Natural killer cell treated with Interleukin-12 subunit alpha and Interleukin-12 subunit beta and Interleukin-15 and Interleukin-18, amount 100 ng/mL, for 72 hours (primary cell): ENCODE measurements at places on chromosomes 11 and 22. TPM values are rescaled to one million over a fixed set of nuclear protein-coding genes. Genes with fewer than 3 reads are reported as not detected.

- peaks cover 18% of the 10 kb centered on the region for H3K27me3 ChIP-seq
- no peaks in the 10 kb centered on the region for H3K4me1 ChIP-seq
- DNase-seq: no peak
- H3K4me3 ChIP-seq: no peak overlapping the region
Measured at GRCh38 chr22:17314487-17314886, 54.8 kb upstream of the CECR2 start.

DNA sequence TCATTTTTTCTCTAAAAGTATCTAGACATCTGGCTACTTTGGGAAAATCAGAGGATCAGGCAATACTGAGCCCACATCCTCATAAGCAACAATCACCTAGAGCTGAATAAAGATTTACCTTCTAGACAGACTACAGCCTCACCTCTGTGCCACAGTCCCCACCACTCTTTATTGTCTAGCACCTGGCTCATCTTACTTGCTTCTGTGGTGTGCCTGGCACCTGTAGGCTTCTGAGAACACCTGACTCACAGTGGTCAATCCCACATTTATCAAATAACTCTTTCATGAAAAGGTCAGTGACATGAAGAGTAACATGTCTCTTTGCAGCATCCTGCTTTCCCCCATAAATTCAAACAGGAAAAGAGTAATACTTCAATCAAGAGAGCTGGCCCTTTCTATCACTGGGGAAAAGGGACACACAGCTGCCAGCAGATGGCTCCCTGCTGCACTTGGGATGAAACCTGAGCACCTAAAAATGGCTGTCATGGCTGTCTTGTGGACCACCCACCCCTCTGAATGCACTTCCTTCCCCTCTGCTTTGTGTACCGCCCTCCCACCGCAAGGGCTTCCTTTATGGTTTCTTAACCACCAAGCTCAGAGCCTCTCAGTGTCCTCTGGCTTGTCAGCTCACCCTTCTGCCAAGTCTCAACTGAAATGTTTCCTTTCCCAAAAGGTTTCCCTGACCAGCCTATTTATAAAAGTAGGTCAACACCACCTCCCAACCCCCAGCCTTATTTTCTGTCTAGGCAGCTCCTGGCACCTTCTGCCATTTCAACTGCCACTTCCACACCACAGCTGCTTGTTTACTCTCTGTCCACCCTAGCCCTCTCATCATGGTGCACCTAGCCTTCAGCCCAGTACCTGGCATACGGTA is 9.3 kb downstream of the TFIP11 start:
- H3K27ac ChIP-seq: peak overlapping the region; percentile 81
- peak overlapping the region; percentile 59 for H3K4me3 ChIP-seq
- no peaks in the 10 kb centered on the region for H3K27me3 ChIP-seq
- peaks cover 25% of the 10 kb centered on the region for H3K4me1 ChIP-seq
- H3K36me3 ChIP-seq: peaks cover 50% of the 10 kb centered on the region

Gene POLD4
- 46.4 TPM for total RNA-seq

Gene PDGFB
- not detected for total RNA-seq

GRCh38 chr11:2569321-2569721 is 124.5 kb downstream of the KCNQ1 start:
- no peaks in the 10 kb centered on the region for H3K27me3 ChIP-seq
- H3K4me3 ChIP-seq: no peak overlapping the region
- H3K27ac ChIP-seq: no peak overlapping the region
- peak; percentile 72 for DNase-seq

Gene CASP5
- not detected for total RNA-seq

Gene GPR83
- not detected for total RNA-seq

GRCh38 chr11:111169367-111169766 is 76.2 kb upstream of the POU2AF2 start:
- no peaks in the 10 kb centered on the region for H3K4me1 ChIP-seq
- H3K4me3 ChIP-seq: no peak overlapping the region
- no peak for DNase-seq
- H3K27me3 ChIP-seq: no peaks in the 10 kb centered on the region
- H3K36me3 ChIP-seq: no peaks in the 10 kb centered on the region

DNA sequence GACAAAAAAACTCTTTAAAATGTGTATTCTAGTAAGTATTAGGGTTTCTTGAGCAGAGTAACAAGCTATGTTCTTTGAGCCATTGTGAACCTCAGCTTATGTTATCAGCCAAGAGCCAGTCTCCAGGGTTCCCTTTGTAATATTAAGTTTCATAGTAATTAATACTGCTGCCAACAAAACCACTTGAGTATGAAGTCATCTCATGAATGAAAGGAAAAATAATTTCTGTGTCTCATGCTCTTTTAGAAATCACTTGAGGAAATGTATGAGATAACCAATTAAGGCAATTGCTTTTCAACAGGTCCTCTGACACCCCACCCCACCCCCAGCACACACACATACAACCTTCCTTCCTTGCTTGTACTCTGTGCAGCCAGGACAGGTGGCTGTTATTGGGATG is 59.9 kb downstream of the BBOX1 start:
- no peaks in the 10 kb centered on the region for H3K27me3 ChIP-seq
- DNase-seq: no peak
- H3K36me3 ChIP-seq: peaks cover 5% of the 10 kb centered on the region
- no peak overlapping the region for H3K4me3 ChIP-seq
- H3K27ac ChIP-seq: no peak overlapping the region

DNA sequence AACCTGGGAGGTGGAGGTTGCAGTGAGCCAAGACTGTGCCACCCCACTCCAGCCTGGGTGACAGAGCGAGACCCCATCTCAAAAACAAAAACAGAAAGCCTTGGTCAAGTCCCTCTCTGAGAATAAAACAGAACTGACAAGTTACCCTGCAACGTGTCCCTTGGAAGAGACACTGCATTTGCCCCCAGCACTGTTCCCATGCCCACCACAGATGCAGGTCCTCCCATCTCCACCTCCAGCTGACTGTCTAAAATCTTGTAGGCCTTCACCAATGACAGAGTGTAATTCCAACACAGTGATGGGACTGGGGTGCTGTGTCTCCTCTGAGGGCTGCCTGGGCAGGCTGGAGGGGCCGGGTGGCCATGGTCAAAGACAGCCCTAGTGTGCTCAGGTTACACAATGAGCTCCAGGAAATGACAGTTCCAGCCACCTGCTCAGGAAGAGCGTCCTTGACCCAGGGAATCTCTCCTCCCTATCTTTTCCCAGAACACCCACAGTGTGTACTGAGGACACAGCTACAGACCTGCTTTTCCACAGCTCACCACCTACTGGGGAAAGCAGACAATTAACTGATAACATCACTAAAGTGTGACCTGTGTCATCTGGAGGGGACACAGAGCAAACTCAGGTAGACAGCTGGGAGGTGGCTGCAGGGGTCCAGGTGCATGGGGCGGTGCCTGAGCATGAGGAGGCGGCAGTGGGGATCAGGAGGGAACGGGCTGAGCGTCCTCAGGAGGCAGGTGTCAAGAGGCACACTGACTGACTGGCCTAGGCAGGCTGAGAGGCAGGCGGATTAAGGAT is 56.4 kb downstream of the ARFGAP3 start:
- no peak for DNase-seq
- peaks cover 9% of the 10 kb centered on the region for H3K36me3 ChIP-seq
- H3K27me3 ChIP-seq: no peaks in the 10 kb centered on the region
- H3K4me1 ChIP-seq: peaks cover 30% of the 10 kb centered on the region
- no peak overlapping the region for H3K27ac ChIP-seq

DNA sequence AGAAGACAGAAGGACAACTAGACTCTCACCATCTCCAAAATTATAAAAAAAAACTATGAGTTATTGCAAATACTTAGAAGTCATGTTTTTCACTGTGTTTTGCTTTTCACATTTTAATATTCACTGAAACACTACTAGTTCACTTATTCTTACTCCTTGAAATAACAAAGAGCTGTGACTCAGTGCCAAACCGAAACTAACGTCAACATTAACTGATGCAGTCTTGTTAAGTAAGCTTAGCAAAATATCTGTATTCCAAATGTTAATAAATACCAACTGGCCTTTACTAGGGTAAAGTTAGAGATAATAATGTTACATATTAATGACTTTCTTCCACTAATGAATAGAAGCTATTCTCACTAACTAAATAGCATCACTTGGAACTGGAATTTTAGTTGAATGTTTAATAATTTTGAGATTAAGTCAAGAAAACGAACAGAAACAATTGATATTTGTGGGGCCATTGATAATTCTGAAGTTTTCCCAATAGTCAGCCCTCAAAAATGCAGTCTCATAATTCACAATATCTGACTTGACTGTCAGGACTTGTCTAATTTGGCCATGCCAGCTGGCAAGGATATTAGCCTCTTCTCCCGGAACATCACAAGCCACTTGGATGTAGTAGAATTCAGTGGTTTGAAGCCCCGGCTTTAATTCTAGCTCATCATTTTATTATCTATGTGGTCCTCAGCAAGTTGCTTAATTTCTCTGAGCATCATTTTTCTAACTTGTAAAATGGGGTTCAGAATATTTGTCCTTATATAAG is 230.1 kb upstream of the DDI1 start:
- H3K36me3 ChIP-seq: no peaks in the 10 kb centered on the region
- no peak for DNase-seq
- no peaks in the 10 kb centered on the region for H3K4me1 ChIP-seq
- peaks cover 13% of the 10 kb centered on the region for H3K27me3 ChIP-seq
- no peak overlapping the region for H3K27ac ChIP-seq

Gene MAJIN
- not detected for total RNA-seq

DNA sequence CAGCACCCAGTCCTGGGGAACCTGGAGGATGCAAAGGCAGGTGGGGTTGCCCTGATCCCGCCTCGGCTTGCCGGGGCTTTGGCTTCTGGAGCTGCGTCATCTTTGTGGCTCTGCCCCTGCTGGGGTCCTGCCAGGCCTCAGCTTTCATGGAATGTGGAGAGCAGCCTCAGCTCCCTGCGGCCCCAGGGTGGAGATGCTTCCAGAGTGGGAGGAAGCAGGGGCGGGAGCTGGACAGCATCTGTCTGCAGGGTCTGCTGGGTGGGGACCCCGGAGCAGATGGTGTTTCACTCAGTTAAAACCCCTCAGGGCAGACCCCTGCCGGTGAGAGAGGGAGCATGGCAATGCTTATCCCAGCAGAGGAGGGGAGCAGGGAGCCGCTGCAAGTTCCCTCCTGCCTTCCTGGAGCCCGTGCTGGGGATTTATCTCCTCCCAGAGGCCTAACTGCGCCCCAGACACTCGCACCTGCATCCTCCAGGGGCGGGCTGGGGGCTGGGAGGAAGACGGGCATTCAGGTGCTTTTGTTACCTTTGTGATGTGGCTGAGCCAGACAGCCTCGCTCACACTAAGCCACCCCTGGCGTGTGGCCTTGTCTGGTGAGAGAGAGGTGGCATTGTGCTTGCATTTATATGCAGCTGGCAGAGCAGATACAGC is 15.7 kb downstream of the GRIK4 start:
- no peak overlapping the region for H3K27ac ChIP-seq
- no peak for DNase-seq
- H3K27me3 ChIP-seq: peaks cover 2% of the 10 kb centered on the region
- no peaks in the 10 kb centered on the region for H3K36me3 ChIP-seq
- no peak overlapping the region for H3K4me3 ChIP-seq

GRCh38 chr22:31853736-31854495 is 90.4 kb upstream of the YWHAH start:
- no peaks in the 10 kb centered on the region for H3K27me3 ChIP-seq
- H3K4me1 ChIP-seq: no peaks in the 10 kb centered on the region
- H3K27ac ChIP-seq: no peak overlapping the region
- H3K36me3 ChIP-seq: peaks cover 7% of the 10 kb centered on the region

DNA sequence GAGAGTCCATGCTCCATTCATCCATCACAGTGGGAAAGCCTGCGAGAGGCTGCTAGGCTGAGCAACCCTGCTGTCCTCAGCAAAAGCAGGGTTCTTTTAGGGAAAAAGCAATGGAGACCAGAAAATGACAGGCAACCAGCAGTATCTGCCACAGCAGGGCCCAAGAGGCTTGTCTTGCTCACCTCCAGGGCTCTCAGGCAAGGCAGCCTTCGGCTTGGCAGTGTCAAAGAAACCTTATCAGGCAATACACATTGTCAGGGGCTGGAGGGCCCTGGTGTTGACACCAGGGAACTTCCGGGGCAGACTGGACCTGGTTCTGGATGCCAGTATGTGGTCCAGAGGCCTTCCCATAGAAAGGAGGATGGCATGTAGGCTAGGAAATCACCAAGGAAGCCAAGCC is 10.2 kb upstream of the TLCD5 start:
- no peaks in the 10 kb centered on the region for H3K36me3 ChIP-seq
- H3K27ac ChIP-seq: no peak overlapping the region
- no peaks in the 10 kb centered on the region for H3K4me1 ChIP-seq
- peak; percentile 49 for DNase-seq

DNA sequence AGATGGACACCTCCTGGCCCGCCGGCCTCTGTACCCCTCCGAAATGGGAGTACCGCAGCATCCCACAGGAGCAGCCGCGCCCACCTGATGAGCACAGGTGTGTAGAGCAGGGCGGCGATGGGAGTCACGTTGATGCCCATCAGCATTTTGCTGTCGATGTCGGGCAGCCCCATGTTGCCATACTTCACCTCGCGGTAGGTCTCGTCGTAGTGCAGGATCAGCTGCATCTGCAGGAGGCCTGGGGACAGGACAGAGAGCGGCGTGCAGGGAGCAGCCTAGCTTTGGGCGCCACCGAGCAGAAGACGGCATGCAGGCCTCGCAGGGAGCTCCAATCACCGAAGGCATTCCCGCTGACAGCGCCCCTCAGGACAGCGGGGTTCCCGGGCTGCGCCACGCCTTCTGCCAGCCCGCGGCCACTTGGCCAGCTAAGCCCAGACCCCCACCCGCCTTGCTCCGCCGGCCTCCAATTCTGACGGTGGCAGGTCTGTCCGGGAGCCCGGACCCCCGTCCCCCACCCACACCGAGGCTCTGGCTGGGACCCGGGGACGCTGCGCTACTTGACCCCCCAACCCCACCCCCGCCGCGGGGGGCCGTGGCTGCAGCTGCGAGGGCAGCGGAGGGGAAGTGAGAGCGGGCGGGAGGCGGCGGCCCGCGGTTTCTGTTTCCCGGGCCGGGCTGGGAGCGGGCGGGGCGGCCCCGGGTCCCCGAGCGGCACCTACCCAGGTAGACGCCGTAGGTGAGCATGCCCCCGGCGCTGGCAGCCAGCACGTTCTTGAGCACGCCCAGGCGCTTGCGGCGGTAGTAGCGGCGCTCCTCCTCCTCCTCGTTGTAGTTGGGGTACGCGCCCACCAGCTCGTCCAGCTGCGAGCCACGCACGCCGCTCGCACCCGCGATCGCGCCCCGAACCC is 705 bp downstream of the UNC93B1 start:
- peaks cover 15% of the 10 kb centered on the region for H3K4me1 ChIP-seq
- no peaks in the 10 kb centered on the region for H3K36me3 ChIP-seq
- H3K4me3 ChIP-seq: peak overlapping the region; percentile 75
- peak overlapping the region; percentile 61 for H3K27ac ChIP-seq
- H3K27me3 ChIP-seq: no peaks in the 10 kb centered on the region

Gene SLC5A12
- not detected for total RNA-seq

- H3K4me3 ChIP-seq: no peak overlapping the region
- no peak for DNase-seq
- no peaks in the 10 kb centered on the region for H3K36me3 ChIP-seq
- H3K4me1 ChIP-seq: peaks cover 10% of the 10 kb centered on the region
Measured at GRCh38 chr22:48954781-48955311, 872.8 kb downstream of the BRD1 start.
